NCI-H187 treated with DMSO at 0.1 percent for 48 hours (cell line): ENCODE measurements at places on chromosomes 7 and 10.

GRCh38 chr10:66234872-66235271, 691.0 kb upstream of the LRRTM3 start:
- no peak for DNase-seq

GRCh38 chr7:25710959-25711358, 441.0 kb upstream of the NFE2L3 start:
- DNase-seq, result no peak

GRCh38 chr7:20131776-20132175, 85.4 kb downstream of the MACC1 start:
- DNase-seq, result no peak

- DNase-seq, result no peak
Measured at GRCh38 chr7:154423231-154423630, 371.0 kb downstream of the DPP6 start.
